ENCODE measurements at places on chromosomes 3 and 15. TPM values are rescaled to one million over a fixed set of nuclear protein-coding genes. Genes with fewer than 3 reads are reported as not detected.

MYRIP gene
- total RNA-seq, result not detected

GOLGA8G gene
- total RNA-seq, result not detected

LDHAL6B gene
- total RNA-seq, result not detected

CCPG1 gene
- 11.0 TPM for total RNA-seq

DNA sequence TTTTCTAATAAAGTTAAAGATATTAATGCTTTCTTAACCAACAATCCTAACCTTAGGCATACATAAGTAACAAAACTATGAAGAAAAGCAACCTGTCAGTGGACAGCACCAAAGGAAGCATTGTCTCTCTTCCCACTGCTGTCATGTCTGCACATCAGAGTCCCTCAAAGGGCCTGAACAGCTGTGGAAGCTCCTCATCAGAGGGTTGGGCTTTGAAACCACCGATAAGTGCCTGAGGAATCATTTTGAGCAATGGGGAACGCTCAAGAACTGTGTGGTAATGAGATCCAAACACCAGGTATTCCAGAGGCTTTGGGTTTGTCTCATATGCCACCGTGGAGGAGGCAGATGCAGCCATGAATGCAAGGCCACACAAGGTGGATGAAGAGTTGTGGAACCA, 182.5 kb downstream of the FMN1 start:
- no peak for DNase-seq
- no peaks in the 10 kb centered on the region for H3K4me1 ChIP-seq
- no peak overlapping the region for H3K27ac ChIP-seq
- peaks cover 4% of the 10 kb centered on the region for H3K27me3 ChIP-seq

DNA sequence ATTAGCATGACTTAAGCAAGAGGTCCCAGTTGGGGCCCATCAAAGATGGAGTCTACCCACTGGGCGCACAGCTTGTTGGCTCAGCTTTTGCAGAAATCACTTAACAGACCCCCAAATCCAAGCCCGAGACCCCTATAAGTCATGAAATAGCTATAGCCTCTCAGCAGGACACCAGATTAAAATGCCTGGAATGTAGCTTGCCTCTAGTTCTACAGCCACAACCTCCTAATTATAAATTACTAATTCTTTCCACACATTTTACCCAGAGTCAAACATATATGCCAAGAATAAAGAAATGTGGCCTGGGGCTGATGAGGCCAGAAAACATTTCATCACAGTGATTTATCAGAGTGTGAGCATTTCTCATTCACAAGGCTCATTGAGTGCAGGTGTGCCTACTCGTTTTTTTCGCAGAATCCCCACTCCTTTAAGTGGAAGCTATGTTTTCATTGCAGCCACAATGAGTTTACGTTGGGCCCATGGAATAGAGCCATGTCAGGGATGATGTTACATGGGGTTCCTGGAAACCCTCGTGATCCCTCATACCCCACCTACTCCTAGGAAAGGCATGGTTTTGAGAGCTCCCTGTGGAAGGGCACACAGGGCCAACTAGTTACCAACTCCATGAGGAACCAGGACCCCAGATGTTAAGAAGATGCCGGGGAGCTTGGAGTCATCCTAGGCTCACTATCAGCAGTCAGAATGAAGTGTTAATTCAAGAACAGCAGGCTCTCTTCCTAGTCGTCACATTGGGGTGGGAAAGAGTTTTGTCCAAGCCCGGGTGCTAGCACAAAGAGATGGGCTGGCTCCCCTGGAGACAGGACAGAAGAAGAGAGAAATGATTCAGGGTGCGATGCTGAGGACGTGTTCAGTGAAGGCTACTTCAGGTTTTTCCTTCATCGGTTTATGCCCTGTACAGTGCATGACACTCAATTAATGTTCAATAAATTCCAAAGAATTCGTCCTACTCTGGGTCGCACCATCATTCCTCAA, 90.2 kb upstream of the ABHD17C start:
- no peaks in the 10 kb centered on the region for H3K4me1 ChIP-seq
- no peaks in the 10 kb centered on the region for H3K36me3 ChIP-seq
- peaks cover 5% of the 10 kb centered on the region for H3K27me3 ChIP-seq
- no peak overlapping the region for H3K4me3 ChIP-seq

GRCh38 chr3:191235331-191236314, 36.6 kb downstream of the OSTN start:
- no peak overlapping the region for H3K4me3 ChIP-seq
- no peak overlapping the region for H3K27ac ChIP-seq
- DNase-seq, result no peak
- no peaks in the 10 kb centered on the region for H3K36me3 ChIP-seq

GRCh38 chr15:69647142-69647513, 194.5 kb downstream of the RPLP1 start:
- no peak overlapping the region for H3K4me3 ChIP-seq
- H3K27me3 ChIP-seq, result peaks cover 9% of the 10 kb centered on the region
- DNase-seq, result no peak
- H3K36me3 ChIP-seq, result no peaks in the 10 kb centered on the region

GRCh38 chr15:37550360-37551024, 383.9 kb upstream of the TMCO5A start:
- no peak for DNase-seq
- H3K27ac ChIP-seq, result no peak overlapping the region
- no peak overlapping the region for H3K4me3 ChIP-seq

PRICKLE2 gene
- total RNA-seq, result not detected

- H3K4me1 ChIP-seq, result peaks cover 60% of the 10 kb centered on the region
- H3K36me3 ChIP-seq, result peaks cover 33% of the 10 kb centered on the region
- H3K27me3 ChIP-seq, result no peaks in the 10 kb centered on the region
- DNase-seq, result peak; percentile 68
Measured at GRCh38 chr15:99845009-99845408, 111.8 kb upstream of the LYSMD4 start.

GRCh38 chr3:64837126-64837738, 149.4 kb upstream of the ADAMTS9 start:
- no peaks in the 10 kb centered on the region for H3K36me3 ChIP-seq
- H3K27me3 ChIP-seq, result no peaks in the 10 kb centered on the region
- H3K4me1 ChIP-seq, result no peaks in the 10 kb centered on the region
- no peak for DNase-seq

PIGB gene
- 17.5 TPM for total RNA-seq

USP13 gene
- total RNA-seq, result 11.7 TPM

DNA sequence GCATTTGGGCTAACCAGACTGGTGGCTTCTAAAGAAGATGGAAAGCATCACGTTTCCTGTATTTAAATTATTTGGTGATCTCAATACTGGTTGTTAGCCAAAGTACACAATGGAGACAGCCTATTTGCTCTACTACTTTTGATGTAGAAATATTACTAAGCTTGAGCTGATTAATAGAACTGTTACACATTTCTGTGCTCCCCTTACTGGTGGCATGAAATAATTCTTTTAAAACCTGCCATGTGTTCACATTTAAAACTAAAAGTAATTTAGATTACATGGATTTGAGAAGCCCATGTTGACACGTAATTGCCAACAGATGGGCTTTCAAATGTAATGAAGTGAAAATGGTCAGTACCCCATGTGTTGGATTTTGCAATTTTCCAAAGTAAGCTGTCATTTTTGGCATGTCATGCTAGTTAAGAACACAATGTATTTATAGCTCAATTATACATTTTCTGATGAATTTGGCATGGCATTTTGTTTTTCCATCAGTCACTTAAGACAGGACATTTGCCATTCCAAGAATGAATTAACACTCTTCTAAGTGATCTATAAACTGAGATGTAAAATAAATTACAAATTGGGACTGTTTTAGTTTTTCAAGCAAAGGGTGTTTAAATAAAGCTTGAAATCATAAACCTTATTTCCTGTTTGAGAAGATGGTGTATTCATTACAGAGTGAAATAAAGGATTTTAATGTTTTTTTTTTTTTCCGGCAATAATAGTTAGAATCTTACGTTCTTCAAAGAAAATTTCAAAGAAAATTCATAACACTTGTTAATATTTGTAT, 10.8 kb upstream of the RARRES1 start:
- peaks cover 4% of the 10 kb centered on the region for H3K4me1 ChIP-seq
- no peak overlapping the region for H3K27ac ChIP-seq
- peaks cover 4% of the 10 kb centered on the region for H3K36me3 ChIP-seq
- no peaks in the 10 kb centered on the region for H3K27me3 ChIP-seq
- H3K4me3 ChIP-seq, result no peak overlapping the region

ARHGAP11A gene
- total RNA-seq, result 92.3 TPM

- no peak for DNase-seq
- H3K27ac ChIP-seq, result no peak overlapping the region
- H3K4me3 ChIP-seq, result no peak overlapping the region
Measured at GRCh38 chr3:7618606-7619005, 757.7 kb downstream of the GRM7 start.

DNA sequence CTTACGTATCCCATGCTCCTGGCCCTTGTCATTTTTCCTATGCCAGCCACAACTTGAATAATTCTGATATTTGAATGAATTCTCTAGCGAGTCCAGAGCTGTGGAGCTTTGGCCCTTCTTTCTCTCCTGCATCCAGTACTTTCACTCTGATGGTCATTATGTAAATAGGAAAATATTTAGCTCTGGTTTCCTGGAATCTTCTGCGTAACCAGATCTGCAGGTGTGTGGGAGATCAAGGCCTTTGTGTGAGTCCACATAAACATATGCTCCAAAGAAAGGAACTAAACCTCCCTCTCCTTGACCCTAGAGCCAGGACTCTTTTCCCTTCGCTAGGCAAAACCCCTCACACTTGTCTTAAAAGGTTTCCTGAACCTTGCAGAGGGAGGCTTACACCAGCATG, 132.5 kb upstream of the THBS1 start:
- H3K36me3 ChIP-seq, result no peaks in the 10 kb centered on the region
- no peak overlapping the region for H3K27ac ChIP-seq
- peaks cover 5% of the 10 kb centered on the region for H3K27me3 ChIP-seq
- DNase-seq, result no peak
- H3K4me1 ChIP-seq, result peaks cover 3% of the 10 kb centered on the region

GRCh38 chr3:126542340-126543241, 16.1 kb downstream of the C3orf22 start:
- no peaks in the 10 kb centered on the region for H3K36me3 ChIP-seq
- no peak for DNase-seq
- no peaks in the 10 kb centered on the region for H3K27me3 ChIP-seq
- no peak overlapping the region for H3K4me3 ChIP-seq

- no peak overlapping the region for H3K4me3 ChIP-seq
- no peaks in the 10 kb centered on the region for H3K36me3 ChIP-seq
- H3K27ac ChIP-seq, result no peak overlapping the region
- peaks cover 5% of the 10 kb centered on the region for H3K27me3 ChIP-seq
- no peak for DNase-seq
Measured at GRCh38 chr15:99029341-99030144, 22.0 kb upstream of the PGPEP1L start.

RPL35A gene
- total RNA-seq, result 1,707 TPM

GRCh38 chr3:95705786-95706418, 1108.5 kb upstream of the EPHA6 start:
- no peak overlapping the region for H3K27ac ChIP-seq
- H3K4me1 ChIP-seq, result peaks cover 4% of the 10 kb centered on the region
- peak overlapping the region; percentile 9 for H3K4me3 ChIP-seq
- H3K27me3 ChIP-seq, result no peaks in the 10 kb centered on the region
- peak; percentile 18 for DNase-seq
- no peaks in the 10 kb centered on the region for H3K36me3 ChIP-seq

- H3K4me1 ChIP-seq, result no peaks in the 10 kb centered on the region
- H3K27ac ChIP-seq, result no peak overlapping the region
- H3K27me3 ChIP-seq, result no peaks in the 10 kb centered on the region
- no peak overlapping the region for H3K4me3 ChIP-seq
- H3K36me3 ChIP-seq, result no peaks in the 10 kb centered on the region
Measured at GRCh38 chr3:128145279-128145678, 8.0 kb upstream of the EEFSEC start.

CCDC54 gene
- not detected for total RNA-seq

- no peak overlapping the region for H3K4me3 ChIP-seq
- H3K27me3 ChIP-seq, result no peaks in the 10 kb centered on the region
- no peak for DNase-seq
Measured at GRCh38 chr3:77079988-77080610, 40.2 kb downstream of the ROBO2 start.

DNA sequence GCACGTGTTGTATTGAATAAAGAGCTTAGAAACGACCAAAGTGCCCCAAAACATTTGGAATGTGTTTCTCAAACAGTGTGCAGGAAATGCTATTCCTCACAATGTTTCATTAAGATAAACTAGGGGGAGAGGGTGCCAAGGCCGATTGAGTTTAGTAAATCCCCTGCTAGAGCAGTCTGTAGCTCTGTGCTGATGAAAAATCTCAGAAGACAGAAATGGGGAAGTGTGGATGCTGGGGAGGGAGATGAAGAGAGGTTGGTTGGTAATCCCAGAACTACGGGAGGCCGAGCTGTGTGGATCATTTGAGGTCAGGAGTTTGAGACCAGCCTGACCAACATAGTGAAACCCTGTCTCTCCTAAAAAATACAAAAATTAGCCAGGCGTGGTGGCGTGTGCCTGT, 121.2 kb downstream of the FOXB1 start:
- H3K4me3 ChIP-seq, result no peak overlapping the region
- DNase-seq, result no peak
- H3K4me1 ChIP-seq, result peaks cover 45% of the 10 kb centered on the region
- no peaks in the 10 kb centered on the region for H3K36me3 ChIP-seq
- no peaks in the 10 kb centered on the region for H3K27me3 ChIP-seq
